ENCODE measurements at places on chromosomes 16 and 17.

DNA sequence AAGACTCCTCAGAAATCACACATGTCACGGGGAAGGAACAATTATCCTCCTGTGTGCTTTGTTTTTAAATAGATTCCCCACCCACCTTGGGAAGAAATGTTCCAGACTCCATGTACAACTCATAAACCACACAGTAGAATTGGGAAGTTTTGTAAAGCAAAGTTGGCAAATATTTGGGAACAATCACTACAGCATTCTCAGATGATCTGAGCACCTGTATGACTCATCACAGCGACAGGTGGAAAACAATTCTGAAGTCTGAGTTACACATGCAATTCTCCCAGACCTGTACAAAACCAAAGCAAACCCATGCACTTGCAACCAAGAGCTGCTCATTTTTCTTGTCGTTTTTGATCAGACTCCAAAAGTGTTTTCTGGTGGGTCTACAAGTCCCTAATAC, 14.4 kb upstream of the MYLK3 start:
- no peak for DNase-seq

DNA sequence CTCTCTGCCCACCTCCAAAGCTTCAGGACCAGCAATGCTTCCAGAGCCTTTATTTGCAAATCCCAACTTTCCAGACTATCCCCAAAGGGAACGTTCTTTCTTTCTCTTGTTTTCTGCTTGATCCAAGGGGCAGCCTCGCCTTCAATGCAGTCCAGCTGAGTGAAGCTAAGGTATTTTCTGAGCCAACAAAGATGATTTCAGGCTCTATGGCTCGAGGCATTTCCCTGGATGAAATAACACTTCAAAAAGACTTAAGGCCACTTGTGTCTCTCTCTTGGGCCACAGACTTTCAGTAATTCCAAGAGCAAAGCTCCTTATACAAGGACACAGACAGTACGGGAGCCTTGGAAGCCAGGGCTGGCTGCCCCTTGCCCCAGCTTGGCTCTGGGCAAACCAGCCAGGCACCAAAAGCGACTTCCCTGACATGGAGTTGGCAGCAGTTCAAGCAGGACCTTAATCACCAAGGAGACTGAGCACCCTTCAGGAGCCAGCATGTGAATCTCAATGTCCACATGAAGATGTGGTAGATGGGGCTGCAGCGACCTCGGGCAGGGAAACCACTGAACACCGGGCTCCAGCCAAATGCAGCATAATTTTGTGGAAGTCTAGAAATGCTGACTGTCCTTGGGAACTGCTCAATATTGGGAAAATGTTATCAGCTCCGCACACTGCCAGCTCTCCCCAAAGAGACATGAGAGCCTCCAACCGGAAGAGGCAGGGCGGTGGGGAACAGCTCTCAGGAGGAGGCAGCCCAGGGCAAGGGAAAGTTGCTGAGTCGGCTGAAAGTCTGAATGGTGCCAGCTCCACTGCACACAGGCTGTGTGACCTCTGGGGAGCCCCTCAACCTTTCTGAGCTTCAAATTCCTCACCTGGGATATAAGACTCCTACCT, 39.0 kb downstream of the TK2 start:
- no peak for DNase-seq

DNA sequence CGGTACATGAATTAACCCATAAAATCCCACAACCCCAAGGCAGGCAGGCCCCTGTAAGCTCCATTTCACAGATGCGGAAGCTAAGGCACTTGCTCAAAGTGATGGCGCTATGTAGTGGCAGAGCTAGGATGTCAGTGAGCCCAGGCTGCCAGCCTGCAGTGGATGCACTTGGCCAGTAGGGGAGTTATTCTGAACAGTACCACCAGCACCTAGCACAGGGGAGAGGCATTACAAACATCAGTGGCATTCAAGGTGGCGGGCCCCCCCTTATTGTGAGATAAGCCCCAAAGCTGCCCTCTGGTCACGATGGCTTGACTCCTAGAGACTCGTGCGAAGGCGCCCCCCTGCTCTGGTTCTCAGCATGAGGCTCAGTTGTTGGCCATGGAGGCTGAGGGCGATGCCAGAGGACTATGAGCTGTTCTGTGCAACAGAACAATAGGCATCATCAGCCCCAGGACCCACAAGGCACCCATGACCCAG, 33.8 kb downstream of the GTF3C1 start:
- DNase-seq: no peak

GRCh38 chr17:18129041-18129502, 20.5 kb downstream of the MYO15A start:
- DNase-seq: no peak

GRCh38 chr16:3974751-3975150, 94.2 kb upstream of the CREBBP start:
- no peak for DNase-seq

All from anterior cingulate cortex (tissue), 58 donors.